NCI-H446 treated with DMSO at 0.1 percent for 48 hours (cell line): ENCODE measurements at places on chromosomes 12 and 14.
A peak's percentile ranks its signal among the peaks of the same experiment; 100 is the strongest.

GRCh38 chr14:32167907-32168306 is 33.9 kb upstream of the RNU6-7 start:
- DNase-seq, result no peak

DNA sequence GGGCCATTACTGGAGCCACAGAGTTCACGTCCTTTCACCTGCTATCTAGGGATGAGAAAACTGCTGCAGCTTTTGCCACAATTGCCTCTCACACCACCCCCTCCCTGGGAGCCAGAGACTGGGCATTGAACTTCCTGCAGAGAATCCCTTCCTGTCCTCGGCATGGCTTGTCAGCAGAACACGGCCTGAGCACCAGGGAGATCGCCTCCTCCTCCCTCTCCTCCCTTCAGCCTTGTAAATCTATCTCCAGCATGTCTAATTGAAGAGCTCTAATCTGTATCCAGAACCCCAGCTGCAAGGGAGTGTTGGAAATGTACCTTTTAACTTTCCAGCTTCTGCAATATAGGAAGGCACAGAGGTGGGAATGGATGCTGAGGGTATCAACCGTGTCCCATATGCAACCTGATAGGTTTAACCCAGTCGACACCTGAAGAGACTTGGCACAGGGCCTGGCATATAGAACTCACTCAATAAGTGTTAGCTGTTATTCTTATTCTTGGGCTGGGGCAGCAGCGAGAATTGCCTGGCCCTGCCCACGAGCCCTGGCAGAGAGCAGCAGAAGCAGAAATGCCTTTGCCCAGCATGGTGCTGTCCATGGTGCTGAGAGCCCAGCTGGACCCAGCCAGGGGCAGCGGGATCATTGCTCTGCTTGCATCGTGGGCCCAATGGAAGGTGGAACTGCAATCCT is 26.8 kb downstream of the TMEM63C start:
- no peak for DNase-seq

DNA sequence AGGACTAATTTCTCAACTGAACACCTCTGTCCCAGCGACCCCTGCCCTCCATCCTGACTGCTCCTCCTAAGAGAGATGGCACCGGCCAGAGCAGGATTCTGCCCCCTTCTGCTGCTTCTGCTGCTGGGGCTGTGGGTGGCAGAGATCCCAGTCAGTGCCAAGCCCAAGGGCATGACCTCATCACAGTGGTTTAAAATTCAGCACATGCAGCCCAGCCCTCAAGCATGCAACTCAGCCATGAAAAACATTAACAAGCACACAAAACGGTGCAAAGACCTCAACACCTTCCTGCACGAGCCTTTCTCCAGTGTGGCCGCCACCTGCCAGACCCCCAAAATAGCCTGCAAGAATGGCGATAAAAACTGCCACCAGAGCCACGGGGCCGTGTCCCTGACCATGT is 756 bp downstream of the RNASE7 start:
- no peak for DNase-seq

GRCh38 chr14:51014625-51015024 is 70.3 kb upstream of the PYGL start:
- DNase-seq, result no peak

DNA sequence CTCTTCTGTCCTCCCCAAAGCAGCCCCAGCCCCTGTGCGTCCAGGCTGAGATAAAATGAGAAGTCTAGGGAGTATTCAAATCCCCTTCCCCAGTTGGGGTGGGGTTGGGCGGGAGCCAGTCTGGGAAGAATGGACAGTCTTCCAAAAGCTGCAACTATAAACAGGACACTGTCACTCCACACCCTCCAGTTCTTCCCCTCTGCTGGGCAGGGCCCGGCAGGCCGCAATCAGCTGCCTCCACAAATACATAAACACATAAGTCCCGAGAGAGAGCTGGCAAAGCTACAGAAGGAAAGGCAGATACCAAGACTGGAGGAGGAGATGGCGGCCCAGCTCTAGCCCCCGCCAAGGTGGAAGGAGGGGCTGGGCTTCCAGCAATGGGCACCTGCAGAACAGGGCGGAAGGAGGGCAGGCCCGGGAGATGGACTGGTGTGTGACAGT is 12.7 kb downstream of the LTBP2 start:
- DNase-seq, result peak; percentile 30

GRCh38 chr12:83461336-83461935 is 774.7 kb downstream of the TMTC2 start:
- no peak for DNase-seq

DNA sequence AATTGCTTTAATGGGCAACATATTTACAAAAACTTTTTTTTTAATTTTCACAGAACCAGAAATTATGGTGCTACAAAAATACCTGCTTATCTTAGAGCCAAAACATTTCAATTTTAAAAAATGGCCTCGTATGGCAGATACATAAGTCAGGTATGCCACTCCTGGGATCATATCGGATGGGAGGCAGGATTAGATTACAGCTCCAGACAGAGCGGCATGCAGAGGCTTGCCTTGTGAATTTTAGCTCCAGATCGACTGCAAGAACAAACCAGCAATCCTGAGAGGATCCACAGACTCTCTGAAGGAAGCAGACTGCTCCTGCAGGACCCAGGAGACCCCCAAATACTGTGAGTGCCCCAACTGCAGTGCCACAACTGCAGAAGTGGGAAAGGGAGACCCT is 169.3 kb upstream of the AMIGO2 start:
- no peak for DNase-seq

DNA sequence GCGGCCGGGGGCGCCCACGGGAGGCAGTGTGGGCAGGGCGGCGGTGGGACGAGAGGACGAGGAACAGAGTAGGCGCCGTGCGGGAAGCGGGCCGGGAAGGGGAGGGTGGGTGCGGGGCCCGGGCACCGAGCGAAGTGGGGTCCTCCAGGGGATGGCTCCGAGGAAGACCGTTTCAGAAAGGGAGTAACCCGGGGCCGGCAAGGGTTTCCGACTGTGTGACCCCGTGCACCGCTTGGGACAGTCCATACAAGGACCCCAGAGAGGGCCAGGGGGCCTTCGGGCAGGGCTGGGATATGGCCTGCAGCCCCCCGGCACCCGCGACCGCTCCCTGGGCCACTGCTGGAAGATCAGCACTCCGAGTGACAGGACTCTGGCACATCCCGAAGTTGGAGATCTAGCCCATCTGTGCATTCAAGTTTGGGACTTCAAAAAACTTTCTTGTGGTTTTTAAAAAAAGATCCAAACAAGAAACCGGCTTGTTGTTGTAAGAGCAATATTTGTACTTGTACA is 448 bp downstream of the TSPAN9 start:
- no peak for DNase-seq

GRCh38 chr12:55666508-55666907 is 29.8 kb downstream of the OR10P1 start:
- no peak for DNase-seq

DNA sequence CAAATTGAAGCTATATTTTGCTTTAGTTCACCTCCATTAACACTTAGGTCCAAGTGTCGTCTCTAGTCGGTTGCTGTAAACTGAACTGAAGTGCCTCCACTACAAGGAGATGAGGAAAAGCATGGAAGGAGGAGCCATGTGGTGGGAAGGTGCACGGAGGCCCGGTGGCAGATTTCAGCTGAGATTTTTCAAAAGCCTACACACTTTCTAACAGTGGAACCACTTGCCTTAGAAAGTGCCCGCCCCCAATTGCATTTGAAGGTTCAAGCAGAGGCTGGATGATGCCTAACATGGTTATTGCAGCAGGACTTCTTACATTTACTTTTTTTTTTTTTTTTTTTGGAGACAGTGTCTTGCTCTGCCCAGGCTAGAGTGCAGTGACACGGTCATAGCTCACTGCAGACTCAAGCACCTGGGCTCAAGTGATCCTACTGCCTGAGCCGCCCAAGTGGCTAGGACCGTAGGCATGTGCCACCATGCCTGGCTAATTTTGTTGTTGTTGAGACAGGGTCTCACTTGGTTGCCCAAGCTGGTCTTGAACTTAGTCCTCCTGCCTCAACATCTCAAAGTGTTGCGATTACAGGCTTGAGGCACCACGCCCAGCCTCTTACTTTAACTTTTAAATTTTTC is 27.6 kb downstream of the EML1 start:
- no peak for DNase-seq

DNA sequence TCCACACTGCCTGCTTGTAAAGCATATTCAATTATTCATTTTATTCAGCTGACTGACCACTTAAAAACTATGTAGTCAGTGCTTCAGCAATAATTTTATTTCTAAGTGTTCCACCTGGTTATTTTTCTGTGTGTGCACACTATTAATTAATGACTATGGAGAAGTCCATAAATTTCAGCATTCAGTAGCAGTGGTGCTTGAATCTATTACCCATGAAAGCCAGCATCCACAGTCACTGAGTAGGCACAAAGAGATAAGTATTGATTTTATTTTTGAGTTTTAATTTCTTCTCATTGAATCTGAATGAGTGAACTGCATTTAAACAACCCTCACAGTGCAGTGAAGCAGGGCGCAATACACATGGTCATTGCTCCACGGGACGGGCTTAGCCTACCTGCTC is 643.1 kb downstream of the GALC start:
- no peak for DNase-seq

DNA sequence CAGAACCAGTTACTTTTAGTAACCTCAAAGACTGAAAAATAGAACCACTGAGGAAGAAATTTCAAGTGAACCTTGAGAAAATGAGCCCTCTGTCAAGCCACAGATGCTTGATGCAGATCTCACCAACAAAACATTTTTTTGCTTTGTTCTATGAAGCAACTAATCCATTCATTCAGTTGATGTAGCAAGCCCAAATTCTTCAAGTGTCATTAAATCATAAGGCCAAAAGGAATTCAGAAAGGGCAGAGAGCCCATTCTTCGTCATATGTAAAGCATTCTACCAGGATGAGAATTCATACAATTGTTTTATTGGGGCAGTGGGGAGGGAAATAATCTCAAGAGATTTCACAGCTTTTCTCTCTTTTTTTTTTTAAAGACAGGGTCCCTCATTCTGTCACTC is 218.0 kb upstream of the RGS6 start:
- DNase-seq, result peak; percentile 8

- DNase-seq, result peak; percentile 88
Measured at GRCh38 chr12:58915634-58916033, 4.7 kb downstream of the LRIG3 start.

DNA sequence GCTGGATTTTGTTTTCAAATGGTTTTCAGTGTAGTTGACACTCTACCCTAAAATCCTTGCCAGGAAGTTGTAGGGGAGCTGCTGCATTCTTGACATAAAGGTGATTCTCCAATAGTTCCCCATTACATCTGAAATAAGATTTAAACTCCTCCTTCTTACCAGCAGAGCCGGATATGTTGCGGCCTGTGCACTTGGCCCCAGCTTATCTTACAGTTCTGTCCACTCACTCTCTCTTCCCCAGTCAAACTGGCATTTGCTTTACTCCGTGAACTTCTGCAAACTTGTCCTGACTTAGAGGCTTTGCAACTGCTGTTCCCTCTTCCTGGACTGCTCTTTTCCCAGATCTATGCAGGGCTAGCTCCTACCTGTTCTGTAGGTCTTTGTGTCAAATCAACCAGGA is 929.5 kb downstream of the VRK1 start:
- DNase-seq, result no peak

DNA sequence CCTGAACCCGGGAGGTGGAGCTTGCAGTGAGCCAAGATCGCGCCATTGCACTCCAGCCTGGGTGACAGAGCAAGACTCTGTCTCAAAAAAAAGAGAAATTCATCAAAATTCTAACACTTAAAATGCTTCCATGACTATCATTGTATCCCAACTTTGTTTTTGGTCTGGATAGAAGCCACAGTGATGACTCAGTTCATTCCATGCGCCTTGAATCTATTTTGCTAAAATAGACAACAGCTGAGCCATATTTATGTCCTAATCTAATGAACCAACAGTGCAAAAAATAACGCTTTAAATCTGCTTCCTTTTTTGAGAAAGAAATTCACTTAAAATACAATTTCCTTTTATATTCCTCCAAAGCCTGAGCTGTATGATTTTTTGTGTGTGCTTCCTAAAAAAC is 23.2 kb upstream of the BICD1 start:
- DNase-seq, result no peak

DNA sequence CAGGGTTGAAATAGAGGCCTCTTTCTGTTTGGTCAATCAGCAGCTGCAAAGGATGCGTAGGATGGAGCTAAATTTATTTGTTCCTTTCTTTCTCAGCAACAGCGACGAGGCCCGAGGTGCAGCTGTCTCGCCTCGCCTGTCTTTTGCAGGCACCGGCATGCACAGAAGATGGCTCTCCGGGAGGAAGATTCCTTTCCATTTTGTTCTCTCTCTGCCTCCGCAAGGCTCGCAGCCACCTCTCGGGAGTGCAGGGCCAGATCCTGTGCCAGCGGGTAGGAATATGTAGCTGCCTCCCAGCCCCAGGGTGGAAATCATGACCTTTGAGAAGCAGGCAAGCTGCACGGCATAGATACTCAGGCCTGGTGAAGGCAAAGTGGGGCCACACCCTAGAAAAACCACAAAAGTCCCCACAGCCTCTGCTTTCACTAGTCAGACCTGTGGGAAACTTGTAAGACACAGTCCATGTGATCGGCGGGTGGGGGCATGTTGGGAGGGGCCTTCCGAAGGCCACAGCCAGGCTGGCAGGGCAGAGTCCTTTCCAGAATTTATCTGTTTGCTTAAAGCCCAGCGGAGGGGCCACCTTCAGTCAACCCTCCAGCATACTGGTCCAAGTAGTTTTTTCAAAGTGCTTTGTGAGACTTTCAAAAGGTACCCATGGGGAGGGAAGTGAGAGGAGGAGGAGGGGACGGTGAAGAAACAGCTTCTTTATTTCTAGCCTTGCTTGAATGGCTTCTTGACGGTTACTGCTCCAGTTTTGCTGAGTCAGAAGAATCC is at the start of gene MAP1LC3B2:
MAP1LC3B2 (plus strand) TSS at position 220 of the 774 bp plus-strand sequence. CDS start 16,562 bp downstream, outside the sequence.
- DNase-seq, result no peak

GRCh38 chr12:131721548-131721947 is 10.7 kb downstream of the SFSWAP start:
- DNase-seq, result no peak

- no peak for DNase-seq
Measured at GRCh38 chr12:8985213-8985754, 4.1 kb upstream of the KLRG1 start.

DNA sequence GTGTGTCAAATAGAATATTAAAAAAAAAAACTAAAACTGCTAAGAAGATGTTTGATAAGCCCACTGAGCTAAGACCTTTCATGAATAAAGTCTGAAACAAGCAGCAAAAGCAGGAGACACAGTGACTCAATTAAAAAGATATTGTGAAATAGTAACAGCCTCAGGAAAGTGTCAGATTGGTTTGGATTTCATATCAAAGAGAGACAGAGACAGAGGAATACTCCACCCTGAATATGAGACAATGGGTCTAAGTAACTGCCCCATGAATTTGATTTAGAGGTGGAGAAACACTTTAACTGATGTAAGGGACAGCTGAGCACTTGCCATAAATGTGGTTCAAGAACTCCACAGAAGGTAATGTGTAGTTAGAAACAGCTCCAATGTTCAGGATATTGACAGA is 277.9 kb upstream of the FOXG1 start:
- DNase-seq, result no peak

- DNase-seq, result no peak
Measured at GRCh38 chr12:262817-263216, at the start of gene SLC6A13. SLC6A13 (minus strand) TSS chr12:262836; CDS start chr12:260052, 2,784 bp downstream.

- DNase-seq, result no peak
Measured at GRCh38 chr14:91354979-91355685, 62.5 kb downstream of the CCDC88C start.
